ENCODE measurements at places on chromosomes 6 and 20.

DNA sequence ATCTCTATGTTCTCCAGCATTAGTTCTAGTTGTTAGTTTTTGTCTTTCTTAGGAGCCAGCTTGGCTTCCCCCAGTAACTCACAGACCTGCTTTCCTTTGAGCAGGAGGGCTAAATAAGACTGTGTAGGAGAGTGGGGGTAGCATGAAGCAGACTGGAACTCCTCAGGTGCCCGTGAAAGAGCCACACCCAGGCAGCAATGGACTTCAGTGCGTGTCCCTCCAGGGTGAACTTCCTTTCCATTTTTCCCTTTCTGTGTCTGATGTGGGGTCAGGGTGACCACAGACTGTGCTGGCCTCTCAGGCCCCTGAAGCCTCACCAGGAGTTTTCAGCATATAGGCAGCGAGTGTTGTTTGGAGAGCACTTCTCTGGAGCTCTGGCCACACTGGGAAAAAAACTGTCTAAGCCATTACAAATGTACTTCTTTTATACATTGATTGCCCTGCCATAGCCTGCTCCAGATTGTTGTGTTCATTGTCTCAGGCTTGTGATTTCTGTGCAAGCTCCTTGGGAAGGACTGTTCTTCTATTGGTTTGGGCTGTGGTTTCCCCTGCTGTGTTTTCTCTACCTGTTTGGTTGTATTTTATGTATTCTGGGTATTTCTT, 55.7 kb downstream of the SH3BGRL2 start:
- no peak for DNase-seq

DNA sequence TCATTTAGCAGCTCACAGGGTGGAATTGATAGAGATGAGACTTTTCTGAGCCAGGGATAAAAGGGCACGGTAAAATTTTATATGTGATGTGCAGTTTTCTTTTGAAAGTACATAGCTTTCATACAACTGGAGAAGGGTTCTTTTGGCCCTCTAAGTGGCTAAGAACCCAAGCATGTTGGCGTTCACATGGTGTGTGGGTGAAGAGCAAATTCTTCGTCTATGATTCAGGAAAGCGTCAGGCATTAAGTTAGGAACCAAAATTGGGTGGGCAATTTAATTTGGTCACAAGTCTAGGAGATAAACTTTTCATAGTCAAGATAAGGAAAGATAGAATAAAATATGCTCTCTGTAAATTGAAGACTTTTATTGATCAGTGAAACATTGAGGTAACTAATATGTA, 153.9 kb downstream of the UTRN start:
- no peak for DNase-seq

DNA sequence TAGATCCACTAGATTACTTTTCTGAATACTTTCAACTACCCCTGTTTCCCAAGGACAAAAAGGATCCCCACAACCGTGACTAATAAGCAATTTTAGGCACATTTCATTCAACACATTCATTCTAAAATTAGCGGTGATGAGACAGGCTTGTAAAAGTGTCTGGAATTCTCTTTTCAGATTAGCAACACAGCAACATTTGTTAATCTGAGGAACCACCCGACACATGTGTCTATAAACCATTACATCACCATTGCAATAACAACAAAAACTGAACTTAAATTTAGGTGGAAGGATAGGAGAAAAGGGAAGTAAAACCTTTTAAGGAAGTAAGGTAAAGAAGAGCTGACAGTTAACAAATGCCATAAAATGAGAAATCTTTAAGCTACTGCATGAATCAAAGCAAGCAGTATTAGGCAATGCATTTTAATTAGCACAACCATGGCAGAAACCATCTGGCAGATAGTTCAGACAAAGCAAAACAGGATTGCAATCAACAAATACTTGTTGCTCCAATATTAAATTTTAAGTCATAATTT, 49.1 kb downstream of the MAP3K7 start:
- no peak for DNase-seq

GRCh38 chr20:59322585-59323454, 22.4 kb downstream of the EDN3 start:
- no peak for DNase-seq

DNA sequence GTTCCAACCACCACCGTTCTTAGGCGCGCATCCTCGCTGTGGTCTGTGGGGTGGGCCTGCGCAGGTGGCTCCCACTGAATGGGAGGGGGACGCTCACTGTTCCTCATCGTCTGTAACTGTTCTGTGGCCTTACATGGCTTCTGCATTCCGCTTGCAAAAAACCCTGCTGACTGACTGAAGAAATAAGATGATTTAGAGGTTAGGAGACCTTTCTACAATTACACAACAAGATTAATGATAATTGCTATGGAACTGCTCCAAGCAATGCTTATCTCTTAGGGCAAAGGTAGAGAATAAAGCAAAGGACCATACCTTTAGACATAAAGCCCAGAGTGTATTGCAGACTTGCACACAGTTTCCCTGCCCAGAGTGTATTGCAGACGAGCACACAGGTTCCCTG, 14.4 kb upstream of the DACT2 start:
- DNase-seq: no peak

GRCh38 chr6:75791881-75792280, 42.8 kb downstream of the MYO6 start:
- DNase-seq: no peak

DNA sequence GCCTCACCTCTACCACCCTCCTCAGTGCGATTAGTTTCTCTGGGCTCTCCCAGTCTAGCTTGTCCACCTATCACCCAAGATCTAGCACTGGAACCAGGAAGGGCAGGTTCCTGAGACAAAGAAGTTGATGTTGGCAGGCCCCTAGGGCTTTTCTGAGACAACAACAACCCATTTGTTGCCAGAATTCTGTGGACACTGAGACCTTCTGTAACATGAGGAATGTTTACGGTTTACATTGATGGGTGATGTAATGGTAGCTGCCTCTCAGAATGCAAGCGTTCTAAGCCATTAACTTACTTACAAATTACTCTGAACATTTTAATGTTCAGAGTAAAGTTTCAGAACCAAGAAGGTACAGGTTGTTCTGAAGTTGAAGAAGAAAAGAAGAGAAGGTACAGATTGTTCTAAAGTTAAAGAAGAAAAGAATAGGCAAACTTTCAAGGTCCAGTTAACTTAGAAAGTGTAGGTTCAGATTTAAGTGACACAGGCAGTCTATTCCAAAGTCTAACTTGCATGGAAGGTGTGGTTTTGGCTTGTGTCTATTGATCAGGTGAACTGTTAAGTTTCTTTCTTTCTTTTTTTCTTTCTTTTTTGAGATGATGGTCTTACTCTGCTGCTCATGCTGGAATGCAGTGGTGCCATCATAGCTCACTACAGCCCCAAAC, 3.7 kb upstream of the MED23 start:
- no peak for DNase-seq

DNA sequence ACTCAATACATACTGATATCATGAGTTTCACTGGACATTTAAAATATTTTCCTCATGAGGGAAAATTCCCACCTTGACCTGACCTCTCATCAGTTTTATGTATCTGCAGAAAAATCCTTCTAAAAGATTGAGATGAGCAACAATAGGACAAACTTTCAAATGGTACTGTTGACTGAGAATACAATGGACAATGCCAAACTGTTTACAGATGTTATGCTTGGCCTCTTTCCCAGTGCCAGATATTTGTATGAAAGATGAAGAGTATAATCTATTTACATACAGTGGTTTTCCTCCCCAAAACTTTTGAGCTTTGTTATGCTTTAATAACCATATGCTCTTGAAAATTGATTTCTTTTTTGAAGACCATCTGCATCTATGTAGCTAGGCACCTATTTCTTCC, 245.1 kb upstream of the RSPO3 start:
- no peak for DNase-seq

DNA sequence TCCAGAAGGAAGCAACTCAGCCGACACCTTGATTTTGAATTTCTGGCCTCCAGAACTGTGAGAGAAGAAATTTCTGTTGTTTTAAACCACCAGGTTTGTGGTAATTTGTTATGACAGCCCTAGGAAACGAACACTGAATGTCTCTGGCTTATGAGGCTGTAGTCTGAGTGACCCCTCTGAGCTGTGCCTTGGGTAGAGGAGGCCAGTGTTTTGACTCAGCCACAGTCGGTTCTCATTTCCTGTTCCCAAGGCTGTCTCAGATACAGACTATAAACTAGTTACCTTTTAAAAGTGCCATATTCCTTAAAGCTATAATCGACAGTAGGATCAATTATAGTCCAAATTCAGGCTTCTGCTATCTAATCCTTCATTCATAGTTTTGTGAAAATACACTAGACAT, 391.2 kb upstream of the MAP3K7 start:
- no peak for DNase-seq

DNA sequence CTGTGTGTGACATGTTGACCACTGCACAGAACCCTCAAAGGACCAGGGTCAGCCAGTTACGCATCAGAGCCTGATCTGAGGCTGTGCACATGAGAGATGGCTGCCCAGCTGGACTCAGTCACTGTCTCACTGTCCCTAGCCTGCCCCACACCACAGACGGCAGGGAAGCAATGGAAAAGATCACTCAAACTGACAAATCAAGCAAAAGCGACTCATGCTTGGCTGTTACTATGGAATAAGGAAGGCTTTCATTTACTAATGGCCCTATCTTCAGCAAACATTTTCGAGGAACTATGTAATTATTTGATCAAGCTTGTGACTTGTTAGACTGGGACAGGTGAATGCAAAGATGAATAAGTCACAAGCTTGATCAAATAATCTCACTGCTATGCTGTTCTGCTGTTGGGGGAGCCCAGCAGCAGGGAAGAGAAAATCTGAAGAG, 137.0 kb downstream of the SLC23A2 start:
- DNase-seq: no peak

DNA sequence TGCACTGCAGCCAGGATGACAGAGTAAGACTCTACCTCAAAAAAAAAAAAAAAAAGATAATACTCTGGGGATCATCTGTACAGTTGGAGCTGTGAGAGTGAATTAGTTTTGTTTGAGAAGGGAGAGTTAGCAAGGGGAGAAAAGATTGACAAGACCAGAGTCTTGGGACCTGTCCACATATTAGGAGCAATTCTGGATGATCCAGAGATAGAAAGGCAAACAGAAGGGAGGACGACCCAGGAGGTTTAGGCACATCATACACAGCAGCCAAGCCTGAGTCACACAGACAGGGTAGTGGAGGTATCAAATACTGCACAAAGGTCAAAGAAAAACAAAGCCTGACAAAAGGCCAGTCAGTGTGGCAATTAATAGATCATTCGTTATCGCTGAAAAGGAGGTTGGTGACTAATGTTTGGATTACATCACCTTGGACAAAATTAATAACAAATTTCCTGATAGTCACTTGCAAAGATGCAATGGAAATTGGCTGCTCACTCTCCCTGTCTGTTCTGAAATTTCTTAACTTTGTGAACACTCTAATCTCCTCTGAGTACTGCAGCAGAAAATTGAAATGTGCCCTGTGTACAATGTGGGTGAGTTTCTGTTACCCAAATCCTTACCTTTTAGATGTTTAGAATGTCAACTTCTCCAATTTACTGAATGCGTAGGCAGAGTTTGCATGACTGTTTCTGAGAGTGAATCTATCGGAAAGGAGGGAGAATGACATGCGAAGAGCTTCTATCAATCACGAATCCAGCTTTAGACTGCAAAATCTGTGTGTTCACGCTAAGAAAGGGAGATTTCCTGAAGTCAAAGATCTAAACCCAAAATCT, 105.4 kb downstream of the TSHZ2 start:
- peak; percentile 37 for DNase-seq

GRCh38 chr6:52454556-52454955, 34.4 kb downstream of the EFHC1 start:
- DNase-seq: no peak

GRCh38 chr6:150865406-150866146, at the start of gene MTHFD1L:
MTHFD1L (plus strand) TSS chr6:150865702; CDS start chr6:150865823, 121 bp downstream.
- peak; percentile 93 for DNase-seq

GRCh38 chr6:77740380-77740779, 87.5 kb downstream of the MEI4 start:
- DNase-seq: peak; percentile 12

GRCh38 chr6:56831334-56831733, 123.6 kb upstream of the BEND6 start:
- no peak for DNase-seq

DNA sequence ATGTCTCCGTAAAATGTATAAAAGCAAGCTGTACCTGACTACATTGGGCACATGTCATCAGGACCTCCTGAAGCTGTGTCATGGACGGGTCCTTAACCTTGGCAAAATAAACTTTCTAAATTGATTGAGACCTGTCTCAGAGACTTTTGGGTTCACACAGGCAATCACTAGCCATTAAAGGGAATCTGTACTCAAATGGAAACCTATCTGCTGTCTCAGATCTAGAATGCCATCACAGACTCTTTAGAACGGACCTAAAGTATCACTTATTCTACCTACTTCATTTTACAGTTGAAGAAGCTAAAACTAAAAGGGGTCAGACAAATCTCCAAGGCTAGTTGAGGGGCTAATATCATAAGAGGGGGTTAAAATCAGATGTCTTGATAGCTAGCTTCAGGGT, 11.1 kb downstream of the SAMD3 start:
- no peak for DNase-seq

DNA sequence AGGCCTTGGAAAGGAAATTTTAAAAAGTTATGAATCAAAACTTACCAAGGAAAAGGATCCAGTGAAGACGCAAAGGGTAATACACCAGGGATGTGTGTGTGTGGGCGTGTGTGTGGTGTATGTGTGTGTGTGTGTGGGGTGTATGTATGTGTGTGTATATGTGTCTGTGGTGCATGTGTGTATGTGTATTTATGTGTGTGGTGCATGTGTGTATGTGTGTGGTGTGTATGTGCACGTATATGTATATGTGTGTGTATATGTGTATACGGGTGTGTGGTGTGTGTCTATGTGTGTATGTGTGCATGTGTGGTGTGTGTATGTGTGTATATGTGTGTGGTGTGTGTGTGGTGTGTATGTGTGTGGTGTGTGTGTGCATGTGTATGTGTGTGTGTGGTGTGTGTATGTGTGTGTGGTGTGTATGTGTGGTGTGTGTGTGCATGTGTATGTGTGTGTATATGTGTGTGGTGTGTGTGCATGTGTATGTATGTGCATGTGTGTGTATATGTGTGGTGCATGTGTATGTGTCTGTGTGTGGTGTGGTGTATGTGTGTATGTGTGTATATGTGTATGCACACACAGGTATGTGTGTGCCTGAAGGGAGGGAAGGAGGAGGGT, 176.1 kb upstream of the SUPT3H start:
- DNase-seq: no peak
